ENCODE measurements at places on chromosomes 13 and 19.

- DNase-seq, result no peak
Measured at GRCh38 chr19:49436381-49437017, 4.8 kb downstream of the SLC17A7 start.

GRCh38 chr19:48837051-48837524 lies 797 bp upstream of the HSD17B14 start:
- peak; percentile 74 for DNase-seq

- no peak for DNase-seq
Measured at GRCh38 chr13:107969546-107969945, 245.8 kb downstream of the LIG4 start.

DNA sequence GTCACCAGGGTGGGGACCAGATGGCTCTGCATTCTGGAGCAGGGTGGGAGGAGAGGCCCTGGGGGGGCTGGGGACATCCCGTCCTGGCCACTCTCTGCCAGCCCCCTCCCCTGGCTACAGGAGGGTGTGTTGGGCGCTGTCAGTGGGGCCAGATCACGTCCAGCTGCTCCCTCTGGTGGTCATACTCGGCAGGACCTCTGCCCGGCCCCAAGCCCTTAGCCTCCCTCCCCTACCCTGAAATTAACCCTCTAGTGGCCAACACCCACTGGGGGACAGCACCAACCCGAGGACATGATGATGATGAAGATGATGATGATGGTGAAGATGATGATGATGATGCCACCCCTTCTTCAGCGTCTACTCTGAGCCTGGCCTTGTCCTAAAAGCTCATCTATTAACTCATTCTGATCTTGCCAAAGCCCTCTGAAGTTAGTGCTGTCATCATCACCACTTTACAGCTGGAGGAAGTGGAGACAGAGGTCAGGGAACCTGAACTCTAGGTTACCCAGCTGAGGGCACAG lies 590 bp upstream of the LGI4 start:
- DNase-seq, result peak; percentile 52

GRCh38 chr13:91247768-91248167 lies 99.7 kb upstream of the MIR17HG start:
- no peak for DNase-seq

DNA sequence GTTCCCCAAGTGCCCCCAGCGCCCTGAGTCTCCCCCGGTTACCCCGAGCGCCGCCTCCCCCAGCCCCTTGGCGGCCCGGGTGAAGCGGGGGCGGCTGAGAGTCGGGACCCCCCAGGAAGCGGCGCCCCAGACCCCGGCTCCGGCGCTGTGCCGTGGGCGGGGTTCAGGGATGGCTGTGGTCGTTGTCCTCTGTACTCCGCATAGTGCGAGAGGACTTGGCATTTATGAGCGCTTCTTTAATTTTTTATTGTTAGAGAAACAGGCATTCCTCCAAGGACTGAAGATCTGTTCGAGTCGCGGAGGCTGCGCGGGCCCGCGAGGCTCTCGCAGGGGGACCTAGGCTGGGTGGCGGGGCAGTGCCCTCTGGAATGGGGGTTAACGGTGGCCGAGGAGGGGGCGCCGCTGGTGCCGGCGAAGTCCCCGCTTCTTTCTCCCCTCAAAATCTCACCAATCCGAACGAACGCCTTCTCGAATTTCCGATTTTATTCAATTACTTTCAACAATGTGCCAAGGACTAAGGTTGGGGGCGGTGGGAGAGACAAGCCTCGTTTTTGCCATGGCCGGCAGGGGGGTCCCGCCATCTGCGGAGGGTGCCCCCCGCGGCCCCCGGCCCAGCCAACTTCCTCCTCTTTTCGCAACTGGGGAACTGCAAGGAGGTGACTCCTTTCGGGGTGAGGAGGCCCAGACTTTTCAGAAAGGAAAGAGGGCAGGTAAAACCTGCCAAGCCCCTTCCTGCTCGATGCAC lies 596 bp upstream of the GJB2 start:
- no peak for DNase-seq

DNA sequence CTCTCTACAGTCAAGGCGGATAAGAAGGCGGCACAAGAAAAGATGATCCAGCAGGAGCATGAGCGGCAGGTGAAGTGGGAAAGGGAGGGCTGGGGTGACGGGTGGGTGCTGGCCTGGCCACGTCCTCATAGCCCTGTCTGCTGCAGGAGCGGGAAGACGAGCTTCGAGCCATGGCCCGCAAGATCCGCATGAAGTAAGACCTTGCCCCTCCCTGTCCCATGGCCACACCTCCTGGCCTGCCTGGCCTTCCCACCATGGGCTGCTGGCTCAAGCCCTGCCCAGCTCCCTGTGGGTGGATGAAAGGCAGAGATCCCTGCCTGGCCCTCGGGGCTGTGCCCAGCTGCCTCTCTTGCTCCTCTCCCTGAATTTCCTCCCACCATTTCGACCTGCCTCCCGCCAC lies 7.2 kb downstream of the ZNF296 start:
- no peak for DNase-seq

DNA sequence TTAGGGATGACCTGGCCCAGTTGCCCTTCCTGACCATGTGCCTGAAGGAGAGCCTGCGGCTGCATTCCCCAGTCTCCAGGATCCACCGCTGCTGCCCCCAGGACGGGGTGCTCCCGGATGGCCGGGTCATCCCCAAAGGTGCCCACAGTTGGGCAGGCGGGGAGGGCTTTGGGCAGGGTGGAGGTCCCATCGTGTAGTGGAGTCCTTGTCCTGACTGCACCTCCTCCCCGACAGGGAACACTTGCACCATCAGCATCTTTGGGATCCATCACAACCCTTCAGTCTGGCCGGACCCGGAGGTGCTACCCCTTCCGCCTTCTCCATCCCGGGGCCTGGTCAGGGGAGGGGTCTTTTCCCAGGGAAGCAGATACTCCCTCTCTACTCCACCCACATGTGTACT lies 31.7 kb upstream of the CYP4F8 start:
- DNase-seq, result no peak

DNA sequence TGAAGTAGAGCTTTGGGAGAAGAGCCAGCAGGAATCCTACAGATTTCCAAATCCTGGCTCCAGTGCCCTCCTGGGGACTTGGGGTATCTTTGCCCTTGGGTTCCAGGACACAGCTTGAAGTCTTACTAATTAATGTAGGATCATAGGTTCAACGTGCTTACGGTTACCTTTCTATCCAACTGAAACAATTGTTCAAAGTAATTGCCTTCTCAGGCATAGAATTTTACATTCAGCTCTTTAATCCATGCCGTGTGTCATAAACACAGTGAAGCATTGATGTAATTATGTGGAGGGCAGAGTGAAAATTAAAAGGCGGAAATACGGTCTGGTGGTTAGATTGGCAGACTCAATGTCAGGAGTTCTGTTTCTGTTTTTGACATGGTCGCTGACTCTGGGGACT lies 170.4 kb downstream of the COG6 start:
- no peak for DNase-seq

GRCh38 chr19:7887408-7888144 lies 734 bp upstream of the LRRC8E start:
- no peak for DNase-seq

DNA sequence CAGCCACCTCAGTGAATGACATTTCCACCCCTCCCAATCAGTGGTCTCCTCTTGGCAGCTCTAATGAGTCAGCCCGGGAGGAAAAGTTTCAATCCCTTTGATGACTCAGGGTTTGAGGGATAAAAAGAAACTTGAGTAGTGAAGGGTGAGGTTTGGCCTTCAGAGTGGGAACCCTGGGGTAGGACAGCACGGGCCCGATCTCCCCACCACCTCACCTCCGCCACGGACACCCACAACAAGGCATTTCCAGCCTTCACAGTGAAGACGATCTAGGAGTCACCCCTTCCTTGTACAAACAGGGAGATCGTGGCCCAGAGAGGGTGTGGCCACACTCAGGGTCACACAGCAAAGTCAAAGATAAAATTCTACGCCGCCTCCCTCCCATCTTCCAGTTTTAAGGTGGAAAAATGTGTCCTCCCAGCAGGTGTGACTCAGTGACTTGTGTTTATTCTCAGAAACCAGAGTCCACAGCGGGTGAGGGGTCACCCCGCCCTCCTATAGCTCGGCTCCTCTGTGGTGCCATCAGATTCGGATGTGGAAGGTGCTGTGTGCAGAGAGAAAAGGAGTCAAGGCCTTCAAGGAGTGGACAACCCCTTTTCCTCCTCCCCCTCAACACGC lies 12.3 kb downstream of the CIB3 start:
- DNase-seq, result no peak

DNA sequence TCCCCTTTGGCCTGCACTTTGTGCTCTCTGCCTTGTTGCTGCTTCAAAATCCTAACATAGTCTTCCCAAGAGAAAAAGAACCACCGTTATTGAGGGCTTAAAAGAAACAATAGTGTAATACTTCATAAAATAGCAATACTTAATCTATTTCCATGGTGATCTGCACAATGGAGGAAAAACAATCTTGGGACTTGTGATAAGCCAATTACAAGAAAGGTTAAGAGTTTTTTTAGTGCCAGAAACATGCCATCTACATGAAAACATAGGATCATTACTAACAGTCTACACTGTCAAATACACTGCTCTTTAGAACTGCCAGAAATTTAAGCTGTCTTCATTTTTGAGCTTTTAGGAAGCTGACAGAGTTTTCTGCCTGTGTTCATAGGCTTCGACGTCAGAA lies 54.1 kb upstream of the MAB21L1 start:
- DNase-seq, result no peak

DNA sequence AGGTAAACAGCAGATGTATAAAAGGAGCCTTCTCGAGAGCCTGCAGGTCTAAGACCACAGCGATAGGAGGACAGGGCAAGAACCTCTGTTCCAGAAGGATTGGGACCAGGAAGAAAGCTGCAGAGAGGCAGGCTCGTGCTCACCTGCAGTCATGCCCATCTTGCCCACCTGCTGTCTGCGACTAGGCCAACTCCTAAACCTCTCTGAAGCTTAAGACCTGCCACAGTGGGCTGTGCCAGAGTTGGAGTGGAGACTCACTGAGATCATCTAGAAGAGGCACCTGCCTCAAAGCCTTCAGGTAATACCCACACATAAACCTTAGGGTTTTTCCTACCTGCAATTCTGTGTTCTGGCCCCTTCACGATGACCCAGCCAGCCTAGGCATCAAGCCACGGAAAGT lies 68.7 kb downstream of the IRS2 start:
- DNase-seq, result no peak

DNA sequence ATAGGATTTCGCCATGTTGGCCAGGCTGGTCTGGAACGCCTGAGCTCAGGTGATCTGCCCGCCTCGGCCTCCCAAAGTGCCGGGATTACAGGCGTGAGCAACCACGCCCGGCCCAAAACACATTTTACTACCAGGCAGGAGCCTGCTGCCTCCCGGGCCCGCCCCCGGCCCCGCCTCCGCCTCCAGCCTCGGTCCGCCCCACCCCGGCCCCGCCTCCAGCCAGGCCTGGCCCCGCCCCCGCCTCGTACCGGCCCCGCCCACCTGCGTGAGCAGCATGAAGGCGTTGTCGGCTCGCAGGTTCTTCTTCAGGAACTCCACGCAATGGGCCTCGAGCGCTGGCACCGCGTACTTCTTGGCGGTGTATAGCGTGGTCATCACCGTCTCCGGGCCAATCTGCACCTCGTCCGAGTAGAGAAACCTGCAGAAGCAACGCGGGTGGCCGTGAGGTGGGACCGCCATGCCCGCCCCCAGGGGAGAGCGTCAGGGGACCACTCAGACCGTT lies 22.7 kb downstream of the BTBD2 start:
- peak; percentile 20 for DNase-seq

- DNase-seq, result no peak
Measured at GRCh38 chr19:52748336-52748950, 13.6 kb upstream of the ZNF611 start.

DNA sequence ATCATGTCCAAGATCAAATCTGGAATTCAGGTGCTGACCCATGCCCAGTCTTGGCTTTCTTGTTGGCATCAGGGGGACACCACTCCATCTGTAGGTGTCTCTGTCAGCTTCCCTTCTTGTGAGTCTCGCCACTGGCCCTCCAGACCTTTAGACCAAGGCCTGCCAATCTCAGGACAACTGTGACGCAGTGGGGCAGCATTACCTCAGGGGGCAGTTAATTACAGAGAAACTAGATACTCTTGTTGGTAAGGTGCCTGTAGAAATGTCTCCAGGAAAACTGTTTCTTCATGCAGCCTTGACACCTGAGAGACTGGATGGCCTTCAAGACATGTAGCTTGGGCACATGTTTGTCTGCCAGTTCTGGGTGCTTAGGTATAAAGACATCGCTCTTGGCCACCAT lies 46.7 kb upstream of the DACH1 start:
- no peak for DNase-seq

Measured in activated CD4-positive, alpha-beta T cell treated with anti-CD3 and anti-CD28 coated beads, Interleukin-2, amount 50 U/mL, for 24 hours (primary cell).